CD8-positive, alpha-beta memory T cell (primary cell): ENCODE measurements at places on chromosomes 12 and 14.
A peak's percentile ranks its signal among the peaks of the same experiment; 100 is the strongest.

GRCh38 chr12:130948136-130948535 lies 5.6 kb upstream of the ADGRD1 start:
- DNase-seq, result no peak

DNA sequence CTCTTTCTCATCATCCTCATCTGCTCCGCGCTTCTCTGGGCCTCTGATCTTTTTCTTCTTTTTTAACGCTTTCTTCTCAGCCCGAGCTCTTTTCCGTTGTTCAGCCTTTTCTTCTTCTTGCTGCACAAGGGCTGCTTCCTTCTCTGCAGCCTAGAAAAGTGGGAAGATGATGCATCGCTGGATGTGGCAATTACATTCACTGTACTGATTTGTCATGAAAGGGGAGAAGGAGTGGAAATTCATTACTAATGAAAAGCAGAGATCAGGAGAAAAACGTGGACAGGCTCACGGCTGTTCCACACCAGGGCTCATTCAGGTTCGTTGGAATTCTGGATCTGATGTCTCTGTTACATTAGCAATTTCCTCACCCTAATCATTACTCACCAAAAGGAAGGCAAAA lies 15.1 kb downstream of the FICD start:
- no peak for DNase-seq

- no peak for DNase-seq
Measured at GRCh38 chr14:87492561-87492960, 500.4 kb downstream of the GALC start.

GRCh38 chr14:72755766-72756165 lies 138.1 kb downstream of the DPF3 start:
- DNase-seq, result no peak

- DNase-seq, result no peak
Measured at GRCh38 chr14:102495491-102496330, 13.9 kb downstream of the ANKRD9 start.

GRCh38 chr12:79454338-79454843 lies 236.4 kb downstream of the PAWR start:
- no peak for DNase-seq

DNA sequence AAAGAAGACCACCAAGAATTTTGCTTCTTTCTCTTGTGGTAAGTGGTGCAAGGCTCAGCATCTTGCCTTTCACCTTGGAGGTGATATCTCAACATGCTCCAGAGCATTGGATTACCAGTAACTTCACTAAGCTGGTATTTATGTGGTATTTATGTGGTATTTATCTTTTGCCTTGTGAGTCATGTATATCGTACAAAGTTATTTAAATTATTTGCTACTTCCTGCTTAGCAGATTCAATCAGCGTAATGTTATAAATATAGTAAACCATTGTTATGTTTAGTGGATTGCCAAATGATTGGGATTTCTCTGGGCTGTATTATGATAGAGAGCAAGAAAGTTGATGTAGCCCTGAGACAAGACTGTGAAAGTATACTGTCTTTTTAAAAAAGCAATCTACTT lies 366.4 kb downstream of the IPO8 start:
- no peak for DNase-seq

GRCh38 chr14:91835920-91836843 lies 31.2 kb downstream of the TC2N start:
- peak; percentile 78 for DNase-seq

DNA sequence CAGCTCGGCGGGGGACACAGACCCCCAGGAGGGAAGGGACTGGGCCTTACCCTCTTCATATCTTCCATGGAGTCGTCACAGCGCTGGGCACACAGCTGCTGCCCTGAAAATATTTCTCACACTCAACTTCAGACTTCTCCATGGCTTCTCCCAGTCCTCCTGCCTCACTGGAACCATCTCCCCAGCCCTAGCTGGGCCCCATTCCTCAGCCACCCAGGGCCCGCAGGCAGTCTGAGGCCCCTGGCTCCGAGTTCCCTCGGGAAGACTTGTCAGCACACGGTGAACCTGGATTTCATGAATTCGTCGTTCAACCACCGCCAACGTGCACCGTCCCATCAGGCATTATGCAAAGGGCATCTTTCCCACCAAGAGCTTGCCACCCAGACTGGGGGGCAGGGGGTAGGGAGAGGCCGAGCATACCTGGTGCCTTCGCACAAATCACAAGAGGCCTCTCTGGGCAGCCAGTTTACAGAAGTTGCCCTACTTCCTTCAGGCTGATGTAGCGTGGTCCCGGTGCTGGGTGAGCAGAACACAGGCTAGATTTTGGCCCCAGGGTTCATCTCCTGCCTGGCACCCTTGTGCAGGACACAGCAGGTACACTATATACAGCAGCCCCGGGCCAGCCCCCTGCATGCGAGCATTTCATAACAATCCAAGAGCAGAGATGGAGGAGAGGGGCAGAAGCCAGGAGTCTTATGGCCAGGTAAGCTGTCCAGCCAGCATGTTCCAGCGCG lies 44.2 kb downstream of the LTBP2 start:
- no peak for DNase-seq

DNA sequence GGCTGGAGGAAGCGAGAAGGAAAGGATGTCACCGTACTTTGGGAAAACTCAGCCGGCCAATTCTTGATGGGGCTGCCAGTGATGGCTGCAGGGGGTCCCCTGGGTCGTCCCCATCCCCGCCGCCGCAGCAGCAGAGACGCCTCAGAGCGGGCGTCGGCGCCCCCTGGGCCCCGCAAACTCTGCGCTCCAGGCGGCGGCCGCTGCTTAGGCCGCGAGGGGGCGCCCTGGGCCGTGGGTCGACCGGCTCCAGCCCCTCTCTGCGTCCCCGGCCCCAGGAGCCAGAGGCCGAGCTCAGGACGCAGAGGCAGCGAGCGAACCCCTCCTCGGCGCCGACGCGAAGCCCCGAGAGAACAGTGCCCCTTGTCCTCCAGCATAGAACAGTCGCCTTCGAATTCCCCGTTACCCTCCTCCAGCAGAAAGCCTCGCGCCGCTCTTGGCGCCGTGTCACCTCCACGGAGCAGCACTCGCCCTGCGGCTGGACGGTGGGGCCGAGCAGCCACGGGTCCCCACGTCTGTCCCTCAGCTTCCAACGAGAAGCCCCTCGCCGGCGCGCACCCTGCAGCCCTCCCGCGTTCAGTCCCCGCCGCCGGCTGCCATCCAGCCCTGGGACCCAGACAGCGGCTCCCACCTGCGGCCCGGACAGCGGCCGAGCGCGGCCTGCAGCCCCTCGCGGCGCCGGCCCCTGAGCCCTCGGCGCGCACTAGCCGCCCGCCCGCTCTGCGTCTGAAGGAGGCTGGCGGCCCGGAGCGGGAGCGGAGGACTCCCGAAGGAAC lies 106.6 kb downstream of the PRICKLE1 start:
- peak; percentile 46 for DNase-seq

GRCh38 chr14:101004176-101004575 lies 100.7 kb upstream of the RTL1 start:
- no peak for DNase-seq

GRCh38 chr12:19922717-19923116 lies 445.6 kb upstream of the PDE3A start:
- DNase-seq, result no peak

GRCh38 chr12:93226361-93226760 lies 151.4 kb upstream of the NUDT4 start:
- no peak for DNase-seq

- peak; percentile 69 for DNase-seq
Measured at GRCh38 chr14:64294672-64295413, 672 bp upstream of the ESR2 start.

DNA sequence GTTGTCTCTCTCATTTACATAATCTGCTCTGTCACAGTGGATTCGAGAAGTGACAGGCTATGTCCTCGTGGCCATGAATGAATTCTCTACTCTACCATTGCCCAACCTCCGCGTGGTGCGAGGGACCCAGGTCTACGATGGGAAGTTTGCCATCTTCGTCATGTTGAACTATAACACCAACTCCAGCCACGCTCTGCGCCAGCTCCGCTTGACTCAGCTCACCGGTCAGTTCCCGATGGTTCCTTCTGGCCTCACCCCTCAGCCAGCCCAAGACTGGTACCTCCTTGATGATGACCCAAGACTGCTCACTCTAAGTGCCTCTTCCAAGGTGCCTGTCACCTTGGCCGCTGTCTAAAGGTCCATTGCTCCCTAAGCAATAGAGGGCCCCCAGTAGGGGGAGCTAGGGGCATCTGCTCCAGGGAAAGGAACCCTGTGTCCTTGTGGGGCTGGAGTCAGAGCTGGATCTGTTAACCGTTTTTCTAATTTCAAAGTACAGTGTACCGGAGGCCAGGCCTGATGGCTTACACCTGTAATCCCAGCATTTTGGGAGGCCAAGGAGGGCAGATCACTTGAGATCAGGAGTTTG lies 5.1 kb downstream of the ERBB3 start:
- DNase-seq, result no peak

DNA sequence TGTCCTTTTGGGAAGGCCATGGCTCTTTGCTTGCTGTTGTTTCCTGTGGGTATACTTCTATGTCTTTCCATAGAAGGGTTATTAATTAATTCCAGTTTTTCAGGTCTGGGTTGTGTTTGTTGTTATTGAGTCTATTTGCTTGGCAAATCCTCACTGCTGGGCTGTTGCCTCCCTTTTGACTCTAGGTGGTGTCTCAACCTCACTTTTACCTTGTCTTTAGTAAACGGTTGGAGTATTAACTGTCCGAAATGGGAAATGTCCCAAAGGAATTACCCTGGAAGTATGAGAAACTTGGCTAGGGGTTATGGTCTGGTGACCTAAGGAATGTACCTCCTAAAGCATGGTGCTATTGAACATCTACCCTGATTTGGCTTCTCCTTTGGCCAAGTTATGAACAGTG lies 16.7 kb downstream of the PRH1 start:
- DNase-seq, result no peak

DNA sequence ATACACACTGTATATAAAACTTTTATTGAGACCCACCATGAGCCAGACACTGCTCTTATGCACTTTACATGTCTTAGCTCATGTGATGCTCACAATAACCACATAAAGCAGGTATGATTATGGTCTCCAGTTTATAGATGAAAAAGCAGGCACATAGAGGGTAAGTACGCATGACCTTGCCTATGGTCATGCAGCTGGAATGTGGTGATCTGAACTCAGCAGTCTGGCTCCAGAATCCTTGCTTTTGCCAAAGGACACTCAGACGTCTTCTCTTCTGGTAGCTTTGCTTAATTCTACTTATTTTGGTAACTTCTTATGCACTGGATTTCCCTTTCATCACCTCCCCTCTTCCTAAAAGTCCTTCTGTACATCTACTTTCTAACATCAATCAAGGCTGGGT lies 103.3 kb upstream of the CRY1 start:
- no peak for DNase-seq

GRCh38 chr12:12791756-12792369 lies 6.4 kb downstream of the APOLD1 start:
- DNase-seq, result no peak

DNA sequence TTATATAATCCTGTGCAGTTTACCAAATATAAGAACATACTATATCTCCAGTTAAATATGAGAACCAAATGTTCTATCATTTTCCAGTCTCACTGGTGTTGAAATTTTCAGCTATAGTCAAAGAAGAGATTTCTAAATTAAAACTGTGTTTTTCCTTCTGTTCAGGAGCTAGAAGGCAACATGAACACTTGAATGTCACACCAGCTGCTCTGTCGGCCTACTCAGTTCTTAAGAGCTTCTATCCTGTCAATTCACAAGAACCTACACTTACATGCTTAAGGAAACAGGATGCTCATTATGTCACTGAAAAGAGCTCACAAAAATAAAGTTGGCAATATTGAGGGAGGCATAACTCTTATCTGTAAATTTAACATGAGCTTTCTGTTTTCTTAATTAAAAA lies 43.1 kb downstream of the ATP2B1 start:
- no peak for DNase-seq

DNA sequence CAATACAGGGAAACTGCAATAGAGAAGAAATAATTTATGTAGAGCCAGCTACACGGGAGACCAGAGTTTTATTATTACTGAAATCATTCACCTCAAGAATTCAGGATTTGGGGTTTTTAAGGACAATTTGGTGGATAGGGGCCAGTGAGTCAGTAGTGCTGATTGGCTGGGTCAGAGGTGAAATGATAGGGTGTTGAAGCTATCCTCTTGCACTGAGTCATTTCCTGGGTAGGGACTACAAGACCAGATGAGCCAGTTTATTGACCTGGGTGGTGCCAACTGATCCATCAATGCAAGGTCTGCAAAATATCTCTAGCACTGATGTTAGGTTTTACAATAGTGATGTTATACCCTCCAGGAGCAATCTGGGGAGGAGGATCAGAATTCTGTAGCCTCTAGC lies 486.3 kb downstream of the LRIG3 start:
- no peak for DNase-seq

GRCh38 chr12:49974231-49974675 lies 1.5 kb downstream of the AQP6 start:
- no peak for DNase-seq

DNA sequence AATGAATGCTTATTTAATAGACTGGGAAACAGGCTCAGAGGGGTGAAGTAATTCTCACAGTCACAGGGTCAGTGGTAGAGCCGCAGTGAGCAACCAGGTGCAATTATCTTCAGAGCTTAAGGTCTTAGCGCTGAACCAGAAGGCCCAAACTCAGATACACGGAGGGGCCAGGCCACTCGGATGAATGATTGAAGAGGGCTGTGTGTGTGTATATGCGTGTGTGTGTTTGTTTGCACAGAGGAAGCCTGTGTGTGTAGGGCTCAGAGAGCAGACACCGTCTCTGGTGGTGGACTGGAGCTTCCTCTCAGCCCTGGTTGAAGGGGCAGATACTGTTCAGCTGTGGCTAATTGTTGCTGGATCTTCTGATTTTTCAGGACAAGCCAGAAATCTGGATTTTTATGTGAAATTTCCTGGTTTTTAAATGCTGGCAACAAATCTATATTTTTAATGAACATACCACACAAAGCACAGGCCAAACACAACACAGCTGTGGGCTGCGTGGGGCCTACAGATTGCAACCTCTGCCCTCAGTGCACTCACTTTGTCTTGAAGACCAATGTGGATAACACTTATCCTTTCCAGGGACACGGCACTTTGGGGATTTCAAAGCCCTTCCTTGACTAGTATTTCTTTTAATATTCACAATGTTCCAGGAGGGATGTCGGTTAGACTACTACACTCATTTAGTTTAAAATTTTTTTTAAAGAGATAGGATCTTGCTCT lies 94.5 kb upstream of the NRXN3 start:
- DNase-seq, result no peak

GRCh38 chr14:103280278-103280928 lies 53.6 kb upstream of the EIF5 start:
- DNase-seq, result no peak

DNA sequence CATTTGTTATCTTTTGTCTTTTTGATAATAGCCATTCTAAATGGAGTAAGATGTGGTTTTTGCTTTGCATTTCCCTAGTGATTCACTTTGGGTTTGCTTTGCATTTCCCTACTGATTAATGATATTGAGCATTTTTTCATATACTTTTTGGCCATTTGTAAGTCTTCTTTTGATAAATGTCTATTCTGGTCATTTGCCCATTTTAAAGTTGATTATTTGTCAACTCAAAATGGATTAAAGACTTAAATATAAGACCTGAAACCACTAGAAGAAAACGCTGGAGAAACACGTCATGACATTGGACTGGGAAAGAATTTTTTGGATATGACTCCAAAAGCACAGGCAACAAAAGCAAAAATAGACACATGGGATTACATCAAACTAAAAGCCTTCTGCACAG lies 148.0 kb downstream of the APAF1 start:
- DNase-seq, result no peak
